Body of pancreas (tissue), 4 donors: ENCODE measurements at places on chromosomes 5 and 9. TPM values are rescaled to one million over a fixed set of nuclear protein-coding genes. Genes with fewer than 3 reads are reported as not detected.
A peak's percentile ranks its signal among the peaks of the same experiment; 100 is the strongest.

The OTP gene
- total RNA-seq, result not detected

GRCh38 chr9:114985959-114986501 lies 55.6 kb upstream of the TNFSF8 start:
- no peak for DNase-seq
- no peak overlapping the region for H3K4me3 ChIP-seq
- H3K36me3 ChIP-seq, result no peaks in the 10 kb centered on the region
- no peaks in the 10 kb centered on the region for H3K27me3 ChIP-seq
- no peaks in the 10 kb centered on the region for H3K4me1 ChIP-seq

DNA sequence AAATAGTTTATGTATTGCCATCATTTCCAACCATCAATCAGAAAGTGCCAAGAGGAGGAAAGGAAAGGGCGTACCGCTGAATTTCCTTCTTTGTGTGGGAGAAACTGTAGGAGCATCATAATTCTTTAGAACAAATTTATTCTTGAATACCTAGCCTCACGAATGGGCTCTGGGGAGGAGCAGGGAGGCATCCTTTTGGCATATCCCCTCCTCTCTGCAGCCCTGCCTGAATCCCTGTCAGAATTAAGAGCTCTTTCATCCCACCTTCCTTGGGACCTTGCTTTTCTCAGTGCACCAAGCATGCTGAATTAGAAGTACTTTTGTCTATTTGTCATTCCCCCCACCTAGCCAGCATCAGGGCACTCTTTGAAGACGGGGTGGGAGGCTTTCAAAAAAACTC lies 189.4 kb downstream of the MAPKAP1 start:
- no peaks in the 10 kb centered on the region for H3K27me3 ChIP-seq
- peaks cover 15% of the 10 kb centered on the region for H3K4me1 ChIP-seq
- no peak overlapping the region for H3K4me3 ChIP-seq
- DNase-seq, result no peak
- H3K27ac ChIP-seq, result no peak overlapping the region

GRCh38 chr9:127883959-127884358 lies 6.5 kb upstream of the AK1 start:
- DNase-seq, result no peak
- peaks cover 29% of the 10 kb centered on the region for H3K4me1 ChIP-seq
- peak overlapping the region; percentile 25 for H3K27ac ChIP-seq

The KCTD16 gene
- total RNA-seq, result 3.4 TPM

The SPATA31E1 gene
- total RNA-seq, result not detected

DNA sequence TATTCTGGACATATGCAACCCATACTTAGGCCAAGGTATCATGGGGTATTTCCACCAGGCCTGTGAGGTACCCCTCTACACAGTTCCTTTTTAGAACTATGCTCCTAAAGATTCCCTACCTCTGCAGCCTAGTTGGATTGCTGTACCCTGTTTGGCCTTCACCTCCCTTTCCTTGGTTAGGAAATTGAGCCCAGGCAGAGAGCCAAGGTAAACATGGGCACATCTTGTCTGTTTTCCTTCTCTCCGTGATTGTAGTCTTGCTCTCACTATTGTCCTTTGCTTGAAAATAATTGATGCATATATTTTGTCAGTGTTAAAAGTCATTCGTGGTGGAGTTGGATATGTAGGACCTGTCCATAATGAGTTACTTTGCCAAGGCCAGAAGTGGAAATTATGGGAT lies 26.7 kb downstream of the BDP1 start:
- H3K4me3 ChIP-seq, result no peak overlapping the region
- H3K36me3 ChIP-seq, result peaks cover 2% of the 10 kb centered on the region
- no peak overlapping the region for H3K27ac ChIP-seq
- peaks cover 8% of the 10 kb centered on the region for H3K4me1 ChIP-seq
- H3K27me3 ChIP-seq, result no peaks in the 10 kb centered on the region
- DNase-seq, result peak; percentile 31

DNA sequence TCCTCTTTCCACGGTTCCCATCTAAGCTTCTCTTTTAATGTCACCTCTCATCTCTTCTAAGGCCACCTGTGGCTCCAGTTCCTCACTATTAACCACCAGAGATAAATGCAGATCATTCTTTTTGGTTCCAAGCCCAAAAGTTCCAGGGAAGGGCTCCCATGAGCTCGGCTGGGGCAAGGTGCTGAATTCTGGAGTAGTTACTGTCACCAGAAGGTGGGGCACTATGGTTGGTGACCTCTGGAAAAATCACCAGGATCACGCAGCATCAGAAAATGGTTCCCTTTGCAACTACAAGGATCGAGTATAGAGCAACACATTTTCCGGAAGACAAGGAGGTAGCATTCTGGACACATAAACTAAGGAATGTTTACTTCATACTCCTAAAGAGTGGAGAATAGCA lies 528.7 kb upstream of the DAP start:
- H3K4me1 ChIP-seq, result peaks cover 31% of the 10 kb centered on the region
- no peak overlapping the region for H3K4me3 ChIP-seq

DNA sequence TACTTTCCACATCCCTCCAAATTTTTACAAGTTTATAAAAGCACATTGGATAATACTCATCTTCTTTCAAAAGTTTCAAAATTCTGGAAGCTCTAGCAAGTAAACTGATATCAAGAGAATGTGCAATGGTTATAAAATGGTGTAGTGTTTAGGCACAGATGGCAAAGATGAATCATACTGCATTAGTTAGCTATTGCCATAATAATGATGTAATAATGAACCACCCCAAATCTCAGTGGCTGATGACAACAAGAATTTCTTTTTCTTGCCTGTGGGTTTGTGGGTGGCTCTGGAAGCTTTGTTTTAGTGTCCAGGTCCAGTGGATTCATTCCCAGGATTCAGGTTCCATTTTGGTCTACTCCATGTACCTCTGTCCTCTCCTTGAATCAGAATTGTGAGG lies 319.0 kb downstream of the BRINP1 start:
- no peaks in the 10 kb centered on the region for H3K27me3 ChIP-seq
- H3K27ac ChIP-seq, result no peak overlapping the region
- no peak overlapping the region for H3K4me3 ChIP-seq
- no peaks in the 10 kb centered on the region for H3K4me1 ChIP-seq

- no peak for DNase-seq
- no peaks in the 10 kb centered on the region for H3K4me1 ChIP-seq
- H3K36me3 ChIP-seq, result no peaks in the 10 kb centered on the region
- no peaks in the 10 kb centered on the region for H3K27me3 ChIP-seq
- H3K4me3 ChIP-seq, result no peak overlapping the region
- no peak overlapping the region for H3K27ac ChIP-seq
Measured at GRCh38 chr9:73565833-73566465, 414.3 kb downstream of the ANXA1 start.

DNA sequence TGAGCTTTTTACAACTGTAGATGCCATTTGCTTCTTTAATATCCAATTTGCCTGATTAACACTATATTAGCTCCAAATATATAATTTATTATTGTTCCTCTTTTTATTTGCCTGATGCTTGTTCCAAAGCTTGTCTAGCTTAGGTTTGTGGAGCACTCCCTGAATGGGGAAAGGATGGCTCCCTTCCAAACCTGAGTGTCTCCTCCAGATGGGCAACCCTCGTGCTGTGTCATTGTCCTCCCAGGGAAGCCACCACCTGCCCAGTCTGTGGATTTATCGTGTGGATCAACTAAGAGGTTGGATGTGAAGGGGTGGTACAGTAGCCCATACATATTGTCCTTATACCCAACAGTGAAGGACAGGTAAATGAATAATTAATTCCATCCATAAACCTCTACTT lies 404.9 kb downstream of the CDK5RAP2 start:
- H3K4me1 ChIP-seq, result no peaks in the 10 kb centered on the region
- no peak overlapping the region for H3K27ac ChIP-seq
- DNase-seq, result no peak
- no peaks in the 10 kb centered on the region for H3K27me3 ChIP-seq
- H3K36me3 ChIP-seq, result no peaks in the 10 kb centered on the region
- no peak overlapping the region for H3K4me3 ChIP-seq

- H3K27ac ChIP-seq, result peak overlapping the region; percentile 74
- peak; percentile 89 for DNase-seq
- H3K36me3 ChIP-seq, result no peaks in the 10 kb centered on the region
- no peak overlapping the region for H3K4me3 ChIP-seq
Measured at GRCh38 chr5:150410524-150411244, 2.0 kb downstream of the CD74 start.

GRCh38 chr9:90368928-90369327 lies 273.7 kb downstream of the DIRAS2 start:
- no peaks in the 10 kb centered on the region for H3K36me3 ChIP-seq
- H3K4me3 ChIP-seq, result no peak overlapping the region
- H3K27ac ChIP-seq, result no peak overlapping the region
- H3K4me1 ChIP-seq, result peaks cover 12% of the 10 kb centered on the region
- H3K27me3 ChIP-seq, result no peaks in the 10 kb centered on the region
- no peak for DNase-seq

- no peak overlapping the region for H3K4me3 ChIP-seq
- no peaks in the 10 kb centered on the region for H3K4me1 ChIP-seq
- H3K27me3 ChIP-seq, result no peaks in the 10 kb centered on the region
- no peaks in the 10 kb centered on the region for H3K36me3 ChIP-seq
Measured at GRCh38 chr5:64569858-64570257, 64.0 kb downstream of the RGS7BP start.

GRCh38 chr9:24413651-24414050 lies 132.0 kb downstream of the IZUMO3 start:
- no peak overlapping the region for H3K27ac ChIP-seq
- no peaks in the 10 kb centered on the region for H3K4me1 ChIP-seq
- H3K4me3 ChIP-seq, result no peak overlapping the region
- H3K27me3 ChIP-seq, result no peaks in the 10 kb centered on the region
- DNase-seq, result no peak
- no peaks in the 10 kb centered on the region for H3K36me3 ChIP-seq
